Peyer's patch (tissue), 4 donors: ENCODE measurements at places on chromosomes 4 and X.

DNA sequence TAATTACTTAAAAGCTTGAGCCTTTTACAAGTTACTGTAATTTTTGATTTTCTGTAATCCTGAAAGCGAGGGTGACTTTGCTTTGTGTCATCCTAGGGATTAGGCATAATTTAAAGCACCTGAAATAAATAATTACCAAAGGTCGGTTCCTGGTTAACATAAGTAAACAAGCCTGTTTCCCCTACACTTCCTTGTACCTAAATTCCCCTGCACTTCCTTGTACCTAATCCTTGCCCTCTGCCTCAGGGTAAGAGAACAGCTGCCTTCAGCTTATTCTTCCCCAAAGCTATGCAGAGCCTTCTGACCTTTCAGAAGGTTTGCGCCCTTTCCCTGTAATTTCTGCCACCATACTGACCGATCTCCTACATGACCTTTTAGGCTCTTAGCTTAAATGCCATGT, 166.1 kb upstream of the PDE5A start:
- DNase-seq: no peak

GRCh38 chr4:11511321-11511720, 82.6 kb upstream of the HS3ST1 start:
- DNase-seq: no peak

GRCh38 chr4:164683040-164683439, 70.9 kb upstream of the SMIM31 start:
- no peak for DNase-seq

DNA sequence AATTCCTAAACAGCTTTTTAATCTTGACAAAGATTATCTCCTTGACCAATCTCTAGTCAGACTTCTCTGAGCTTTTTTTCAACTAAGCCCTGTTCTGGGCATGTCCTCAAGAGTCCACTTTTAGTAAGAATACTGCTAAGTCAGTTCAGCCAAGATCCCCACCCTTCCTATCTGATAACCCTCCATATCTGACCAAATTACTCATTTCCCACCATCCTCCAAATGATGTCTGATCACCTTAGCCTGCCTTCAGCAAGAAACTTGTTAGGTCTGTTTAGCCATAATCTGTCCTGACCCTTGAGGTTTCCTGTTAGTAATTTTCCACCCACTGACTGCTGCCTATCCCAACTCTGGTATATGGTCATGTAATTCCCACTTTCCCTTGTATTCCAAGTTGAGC, 65.2 kb downstream of the FAM13A start:
- no peak for DNase-seq

GRCh38 chrX:46770817-46771163, 11.9 kb upstream of the SLC9A7 start:
- DNase-seq: no peak

DNA sequence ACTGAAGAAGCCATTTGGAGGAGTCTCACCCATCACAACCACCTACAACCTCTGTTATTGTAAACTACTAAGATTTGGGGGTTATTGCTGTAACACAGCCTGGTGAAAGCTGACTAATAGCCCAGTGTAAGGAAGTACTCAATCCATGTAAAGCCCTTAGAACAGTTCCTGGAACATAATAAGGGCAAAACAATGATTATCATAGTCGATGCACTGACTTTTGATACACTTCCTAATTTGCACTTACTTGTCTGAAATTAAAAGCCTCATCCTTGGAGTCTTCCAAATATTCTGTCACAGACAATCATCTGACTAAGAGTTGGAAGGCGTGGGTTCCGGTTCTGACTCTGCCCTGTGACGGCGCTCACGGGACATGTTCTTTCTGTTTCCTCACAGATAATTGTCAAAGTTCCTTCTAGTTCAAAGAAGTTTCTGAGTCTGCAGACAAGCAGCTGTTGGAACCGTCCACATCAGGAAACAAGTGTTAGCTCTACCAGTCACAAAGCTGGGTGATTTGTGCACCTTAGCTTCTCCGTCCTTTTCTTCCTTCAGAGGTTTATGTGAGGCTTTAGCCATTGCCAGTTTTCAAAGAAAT, 33.4 kb upstream of the RASGEF1B start:
- no peak for DNase-seq

DNA sequence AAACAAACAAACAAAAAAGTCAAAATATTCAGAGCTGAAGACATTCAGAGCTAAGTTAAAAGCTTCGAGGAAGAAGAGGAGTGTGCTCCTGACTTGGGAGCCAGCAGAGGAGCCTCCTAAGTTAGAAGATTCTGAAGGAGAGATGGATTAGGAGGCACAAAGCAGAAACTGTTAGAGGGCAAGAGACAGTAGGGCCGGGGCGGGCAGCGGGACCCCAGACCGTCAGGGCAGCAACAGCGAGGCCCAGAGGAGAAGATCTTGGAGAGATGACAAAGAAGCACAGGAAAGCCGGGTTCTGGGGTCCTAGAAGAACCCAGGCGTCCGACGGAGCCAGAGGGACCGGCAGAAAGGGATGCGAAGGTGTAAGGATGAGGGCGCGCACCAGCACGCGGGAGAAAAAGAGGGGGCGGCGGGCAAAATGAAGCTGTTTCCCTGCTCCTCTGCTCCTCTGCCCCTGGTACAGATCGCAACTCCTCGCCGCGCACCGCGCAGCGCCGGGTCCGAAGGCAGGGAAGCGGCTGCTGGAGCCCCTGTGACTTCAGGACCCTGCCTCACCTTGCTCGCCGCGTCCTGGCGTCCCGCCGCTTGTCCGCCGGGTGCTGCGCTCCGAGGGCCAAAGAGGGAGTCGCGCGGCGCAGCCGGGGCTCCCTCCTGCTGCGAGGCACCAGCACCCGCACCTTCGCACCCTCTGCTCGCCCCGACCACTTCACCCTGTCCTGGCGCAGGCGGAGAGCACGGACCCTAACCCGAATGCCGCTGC, 477 bp downstream of the KLHL13 start:
- DNase-seq: peak; percentile 45

DNA sequence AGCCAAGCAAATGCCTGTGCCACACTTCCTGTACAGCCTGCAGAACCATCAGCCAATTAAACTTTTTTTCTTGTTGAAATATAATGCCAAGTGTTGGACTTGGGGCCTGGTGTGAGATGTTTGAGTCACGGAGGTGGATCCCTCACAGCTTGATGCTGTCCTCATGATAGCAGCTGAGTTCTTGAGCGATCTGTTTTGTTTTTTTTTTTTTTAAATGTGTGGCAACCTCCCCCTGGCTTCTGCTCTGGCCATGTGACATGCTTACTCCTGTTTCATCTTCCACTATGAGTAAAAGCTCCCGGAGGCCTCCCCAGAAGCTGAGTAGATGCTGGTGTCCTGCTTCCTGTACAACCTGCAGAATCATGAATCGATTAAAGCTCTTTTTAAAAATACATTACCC, 973.3 kb upstream of the FTHL17 start:
- no peak for DNase-seq

GRCh38 chr4:125849869-125850268, 535.1 kb downstream of the FAT4 start:
- DNase-seq: no peak

GRCh38 chr4:72313121-72313520, 255.9 kb downstream of the ADAMTS3 start:
- DNase-seq: no peak

DNA sequence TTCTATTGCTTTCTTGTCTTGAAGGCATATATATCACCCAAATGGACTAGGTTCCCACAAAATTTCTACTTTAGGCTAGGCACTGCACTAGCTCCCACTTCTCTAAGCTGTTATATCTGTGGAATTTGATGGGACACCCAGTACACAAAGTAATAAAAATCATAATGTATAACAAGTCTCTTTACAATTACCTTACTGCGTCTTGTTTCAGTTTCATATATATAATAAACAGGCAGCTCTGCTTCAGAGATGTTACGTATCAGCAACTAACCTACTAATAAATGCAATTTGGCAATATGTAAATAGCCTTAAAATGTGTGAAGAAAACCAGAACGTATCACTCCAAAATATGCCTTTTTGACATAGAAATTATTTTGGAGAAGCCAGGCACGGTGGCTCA, 42.0 kb upstream of the UGDH start:
- no peak for DNase-seq

GRCh38 chr4:37490391-37491347, 195.5 kb downstream of the RELL1 start:
- DNase-seq: no peak

- DNase-seq: no peak
These were observed 28.4 kb downstream of the GUCY1B1 start for GRCh38 chr4:155787113-155787710.
